ENCODE measurements at places on chromosomes 5 and 9. TPM values are rescaled to one million over a fixed set of nuclear protein-coding genes. Genes with fewer than 3 reads are reported as not detected.
A peak's percentile ranks its signal among the peaks of the same experiment; 100 is the strongest.

GRCh38 chr9:71819115-71819739 is 50.9 kb upstream of the CEMIP2 start:
- peak; percentile 32 for DNase-seq

Gene SLC45A2
- total RNA-seq: 1.6 TPM

- DNase-seq: no peak
Observed at GRCh38 chr5:119291056-119291455, 64.8 kb upstream of the TNFAIP8 start.

DNA sequence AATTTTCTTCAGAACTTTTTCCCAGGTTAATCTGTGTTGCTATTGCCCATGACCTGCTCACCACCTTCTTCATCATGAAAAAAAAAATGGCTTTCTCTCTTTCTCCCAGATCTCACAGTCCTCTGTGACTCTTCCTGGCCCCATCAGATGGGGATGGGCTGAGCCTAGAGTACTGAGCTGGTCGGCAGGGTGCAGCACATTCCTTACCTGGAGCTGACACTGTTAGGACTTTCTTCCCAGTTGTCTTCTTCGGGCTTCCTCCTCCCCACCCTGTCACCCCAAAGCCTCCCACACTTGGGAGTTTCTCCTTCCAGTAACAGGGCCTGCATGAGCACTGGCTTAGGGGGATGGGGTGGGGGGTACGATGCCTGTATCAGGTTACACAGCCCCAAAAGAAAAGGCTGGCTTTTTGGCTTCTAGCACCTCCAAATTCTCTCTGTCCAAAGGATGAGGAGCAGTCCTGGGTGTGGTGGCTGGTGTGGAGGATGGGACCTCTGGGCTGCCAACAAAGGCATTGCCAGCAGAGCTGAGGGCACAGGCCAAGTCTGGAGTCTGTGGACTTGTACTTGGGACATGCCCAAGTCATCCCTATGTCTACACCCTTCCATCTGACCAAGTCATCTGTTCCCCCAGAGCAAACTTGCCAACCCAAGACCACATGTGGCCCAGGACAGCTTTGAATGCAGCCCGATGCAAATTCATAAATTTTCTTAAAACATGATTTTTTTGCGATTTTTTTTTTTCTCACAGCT is 68.0 kb upstream of the HSPA9 start:
- DNase-seq: no peak

Gene CDH9
- total RNA-seq: not detected

Gene COL23A1
- 0.14 TPM for total RNA-seq

GRCh38 chr9:84374013-84374412 is 33.5 kb upstream of the SLC28A3 start:
- no peak for DNase-seq

- DNase-seq: no peak
Observed at GRCh38 chr5:116237917-116238500, 153.2 kb downstream of the COMMD10 start.

- DNase-seq: no peak
Observed at GRCh38 chr5:135565266-135565665, 13.5 kb downstream of the CXCL14 start.

Gene SEC24A
- 14.2 TPM for total RNA-seq

DNA sequence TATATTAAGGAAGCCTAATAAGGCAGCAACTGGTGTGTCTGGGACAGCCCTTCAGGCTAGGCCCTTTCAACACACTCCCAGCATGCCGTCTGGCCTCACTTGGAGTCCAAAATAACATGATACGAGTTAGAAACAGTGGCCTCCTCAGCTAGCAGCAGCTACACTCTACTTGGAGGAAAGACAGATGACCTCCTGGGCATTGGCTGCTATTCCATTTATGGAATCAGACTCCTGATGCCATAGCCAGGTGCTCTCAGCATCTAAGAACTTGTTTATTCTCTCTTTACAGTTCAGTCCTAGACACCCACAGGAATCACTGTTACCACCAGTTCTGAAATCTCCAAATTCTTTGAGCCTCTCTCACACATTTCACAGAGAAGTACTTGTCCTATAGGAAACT is 31.8 kb downstream of the RUSC2 start:
- no peak for DNase-seq

DNA sequence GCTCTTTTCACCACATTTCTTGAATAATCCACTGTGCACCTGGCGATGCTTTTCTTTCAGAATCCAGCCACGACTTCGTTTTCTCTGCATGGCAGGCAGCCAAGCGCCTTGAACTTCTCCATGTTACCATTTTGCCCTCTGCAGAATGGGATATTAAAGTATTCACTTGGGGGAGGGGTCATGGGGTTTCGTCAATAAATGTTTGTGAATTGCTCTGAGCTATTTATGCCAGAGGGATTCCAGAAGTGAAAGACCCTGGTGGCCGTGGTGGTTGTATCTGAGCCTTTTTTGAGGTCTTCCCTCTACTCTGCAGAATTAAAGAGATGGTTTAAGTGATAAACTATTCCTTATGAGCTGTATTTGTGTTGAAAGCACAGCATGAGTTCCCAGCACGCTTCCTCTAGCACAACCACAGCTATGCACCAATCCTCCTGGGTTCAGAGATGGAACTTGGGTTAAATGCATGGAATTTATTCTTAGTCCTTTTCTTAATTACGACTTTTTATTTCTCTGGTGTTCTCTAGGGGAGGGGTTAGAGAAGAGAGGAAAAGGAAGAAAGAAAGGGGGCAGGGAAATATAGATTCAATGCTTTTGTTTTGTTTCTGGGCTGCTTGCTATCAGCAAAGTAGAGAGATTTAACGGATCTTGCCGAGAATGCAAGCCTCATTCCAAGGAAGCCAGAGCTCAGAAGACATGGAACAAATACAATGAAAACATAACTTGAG is 478.2 kb upstream of the TNC start:
- no peak for DNase-seq

Gene NTNG2
- total RNA-seq: not detected
